Fibroblast of skin of right biceps (primary cell): ENCODE measurements at places on chromosomes 2 and 18.

GRCh38 chr2:73640511-73640911, 1.7 kb downstream of the NAT8 start:
- DNase-seq: no peak

GRCh38 chr2:128556633-128557032, 238.0 kb upstream of the HS6ST1 start:
- DNase-seq: no peak

DNA sequence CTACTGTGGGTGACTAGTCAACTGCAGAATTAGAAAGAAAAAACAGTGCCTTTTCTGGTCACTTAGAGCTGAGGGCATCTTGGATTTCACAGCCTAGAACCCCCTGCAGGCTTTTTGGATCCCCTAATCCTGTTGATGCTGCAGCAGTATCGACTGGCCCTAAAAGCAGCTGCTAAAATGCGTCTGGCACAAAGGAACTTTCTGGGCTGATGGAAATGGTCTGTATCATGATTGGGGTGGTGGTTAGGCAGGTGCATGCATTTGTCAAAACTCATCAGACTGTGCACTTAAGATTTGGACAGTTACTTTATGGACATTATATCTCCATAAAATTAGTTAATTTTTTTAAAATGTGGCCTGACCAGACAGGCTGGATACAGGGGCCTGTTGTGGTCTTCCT, 149.8 kb downstream of the KLHL29 start:
- DNase-seq: no peak

GRCh38 chr2:62016957-62017356, 111.5 kb downstream of the COMMD1 start:
- DNase-seq: no peak

- peak; percentile 71 for DNase-seq
Observed at GRCh38 chr18:55861266-55861665, 273.3 kb upstream of the TCF4 start.

GRCh38 chr2:136770384-136770783, 5.0 kb downstream of the THSD7B start:
- no peak for DNase-seq

GRCh38 chr2:229489016-229489415, 217.9 kb upstream of the PID1 start:
- DNase-seq: no peak

- DNase-seq: no peak
Observed at GRCh38 chr18:35042389-35043071, 1.3 kb downstream of the MAPRE2 start.

DNA sequence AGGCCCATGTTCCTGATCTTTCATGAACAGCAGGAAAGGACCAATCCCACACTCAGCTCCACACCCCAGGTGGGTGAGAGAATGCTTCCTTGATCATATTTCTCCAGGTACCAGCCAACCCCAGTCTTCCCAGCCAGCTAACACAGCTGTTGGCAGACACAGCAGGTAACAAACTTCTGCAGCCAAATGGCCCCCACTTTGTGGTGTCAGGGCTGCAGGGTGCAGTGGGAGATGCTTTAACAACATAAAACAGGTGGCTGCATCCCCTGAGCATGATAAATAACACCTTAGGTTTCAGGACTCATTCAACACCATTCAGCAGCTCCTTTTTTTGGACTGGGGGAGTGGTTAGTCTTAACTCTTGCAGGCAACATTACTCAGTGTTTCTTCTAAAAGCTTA, 76.7 kb upstream of the ACAA2 start:
- no peak for DNase-seq

- peak; percentile 77 for DNase-seq
Observed at GRCh38 chr2:152694161-152694661, 23.1 kb downstream of the PRPF40A start.

- no peak for DNase-seq
Observed at GRCh38 chr18:44677933-44678332, 2.8 kb upstream of the SETBP1 start.

GRCh38 chr18:24246143-24246542, 107.3 kb downstream of the CABYR start:
- no peak for DNase-seq

- DNase-seq: peak; percentile 93
Observed at GRCh38 chr2:69789175-69789721, 40.2 kb upstream of the GMCL1 start.

DNA sequence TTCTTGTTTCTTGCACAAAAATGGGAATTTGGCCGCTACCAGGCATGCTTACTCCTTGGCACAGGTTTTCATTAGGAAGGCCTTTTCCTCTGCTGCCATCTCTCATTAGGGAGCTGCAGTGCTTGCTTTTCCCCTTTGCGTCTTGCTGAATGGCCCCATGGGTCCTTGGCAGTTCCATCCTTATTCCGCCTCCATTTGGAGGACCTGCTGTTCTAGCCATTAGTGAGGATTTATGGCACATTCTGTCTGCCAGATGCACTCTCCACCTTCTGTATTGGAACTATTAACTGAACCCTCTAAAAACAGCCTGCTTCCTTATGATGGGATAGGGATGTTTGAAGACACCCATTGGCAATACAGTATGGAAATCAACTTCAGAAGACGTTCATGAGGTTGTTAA, 103.5 kb upstream of the NOSTRIN start:
- DNase-seq: no peak

DNA sequence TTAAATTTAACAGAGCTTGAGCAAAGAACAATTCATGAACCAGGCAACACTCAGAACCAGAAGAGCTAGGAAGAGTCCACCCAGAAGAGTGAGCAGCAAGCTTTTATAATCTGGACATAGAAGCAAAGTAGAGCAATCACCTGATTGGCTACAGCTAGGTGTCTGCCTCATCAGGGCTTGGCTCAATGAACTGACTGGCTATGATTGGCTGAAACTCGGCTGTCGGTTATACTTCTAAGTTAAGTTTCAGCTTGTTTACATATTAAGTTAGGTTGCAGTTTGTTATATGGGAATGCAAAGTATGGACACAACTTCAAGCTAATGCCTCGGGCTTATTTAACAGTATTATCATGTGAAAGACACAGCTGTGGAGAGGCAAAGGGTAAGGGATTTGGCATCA, 63.2 kb upstream of the NABP1 start:
- no peak for DNase-seq

DNA sequence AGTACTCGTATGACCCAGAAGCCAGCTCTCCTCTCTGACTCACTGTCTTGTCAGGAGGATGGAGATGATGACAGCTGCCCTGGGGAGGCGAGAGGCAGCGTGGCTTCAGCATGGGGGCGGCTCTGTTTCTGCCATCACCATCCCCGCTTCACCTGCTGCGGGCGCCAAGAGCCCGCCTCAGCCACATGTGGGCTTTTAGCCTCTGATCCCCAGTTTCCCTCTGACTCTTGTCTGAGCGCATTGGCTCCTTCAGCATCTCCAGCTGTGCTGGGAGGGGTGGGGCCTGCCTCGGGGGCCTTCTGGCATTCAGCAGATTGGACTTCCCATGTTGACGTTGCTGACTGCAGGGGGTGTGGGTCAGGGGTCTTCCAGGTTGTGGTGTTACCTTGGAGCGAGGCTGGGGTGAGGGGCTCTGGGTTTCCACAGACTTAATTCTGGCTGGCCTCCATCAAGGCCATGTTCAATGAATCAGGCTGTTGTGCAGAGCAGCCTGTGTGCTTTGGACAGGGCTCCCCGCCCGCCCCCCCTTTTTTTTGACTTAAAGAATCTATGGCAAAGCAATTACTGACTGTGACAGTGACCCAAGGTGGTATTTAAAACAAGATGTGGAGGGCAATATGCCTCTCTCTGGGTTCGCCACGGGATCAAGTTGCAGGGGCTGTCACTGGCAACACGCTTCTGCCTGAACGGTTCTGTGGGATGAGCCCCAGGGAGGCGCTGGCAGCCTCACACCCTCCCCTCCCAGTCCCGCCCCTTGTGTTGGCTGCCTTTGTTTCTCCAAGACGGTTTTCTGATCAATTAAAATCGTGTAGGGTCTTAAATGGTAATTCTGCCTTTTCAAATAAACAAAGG, 228.3 kb downstream of the LDLRAD4 start:
- no peak for DNase-seq

- DNase-seq: no peak
Observed at GRCh38 chr2:220682616-220683015, 889.5 kb downstream of the EPHA4 start.

DNA sequence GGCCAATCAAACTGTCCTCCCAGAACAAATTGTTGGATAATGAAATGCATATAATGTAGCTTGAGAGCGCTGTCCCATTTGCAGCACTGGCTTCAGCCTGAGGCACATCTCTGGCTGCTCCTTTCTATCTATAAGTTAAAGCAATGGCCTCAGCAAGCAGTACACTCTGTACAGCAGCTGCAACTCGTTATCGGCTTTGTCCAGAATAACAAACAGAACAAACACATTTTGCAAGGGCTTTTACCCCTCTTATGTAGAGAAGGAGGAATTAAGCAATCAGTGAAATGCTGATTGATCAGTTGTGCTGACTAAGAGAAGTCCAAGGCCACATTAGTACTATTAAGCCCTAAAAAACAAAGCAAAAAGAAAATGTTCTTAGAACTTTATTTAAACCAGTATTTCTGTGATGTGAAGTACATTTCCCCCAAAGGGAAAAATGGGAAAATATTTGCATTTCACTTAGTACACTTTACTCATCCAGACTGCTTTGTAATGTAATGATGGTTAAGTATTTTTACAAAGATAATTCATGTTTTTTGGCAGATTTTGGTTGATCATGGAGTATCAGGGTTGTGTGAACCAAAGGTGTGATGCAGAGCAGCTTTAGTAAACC, 15.0 kb upstream of the CPS1 start:
- no peak for DNase-seq

GRCh38 chr2:71526975-71527374, 73.6 kb downstream of the DYSF start:
- no peak for DNase-seq

DNA sequence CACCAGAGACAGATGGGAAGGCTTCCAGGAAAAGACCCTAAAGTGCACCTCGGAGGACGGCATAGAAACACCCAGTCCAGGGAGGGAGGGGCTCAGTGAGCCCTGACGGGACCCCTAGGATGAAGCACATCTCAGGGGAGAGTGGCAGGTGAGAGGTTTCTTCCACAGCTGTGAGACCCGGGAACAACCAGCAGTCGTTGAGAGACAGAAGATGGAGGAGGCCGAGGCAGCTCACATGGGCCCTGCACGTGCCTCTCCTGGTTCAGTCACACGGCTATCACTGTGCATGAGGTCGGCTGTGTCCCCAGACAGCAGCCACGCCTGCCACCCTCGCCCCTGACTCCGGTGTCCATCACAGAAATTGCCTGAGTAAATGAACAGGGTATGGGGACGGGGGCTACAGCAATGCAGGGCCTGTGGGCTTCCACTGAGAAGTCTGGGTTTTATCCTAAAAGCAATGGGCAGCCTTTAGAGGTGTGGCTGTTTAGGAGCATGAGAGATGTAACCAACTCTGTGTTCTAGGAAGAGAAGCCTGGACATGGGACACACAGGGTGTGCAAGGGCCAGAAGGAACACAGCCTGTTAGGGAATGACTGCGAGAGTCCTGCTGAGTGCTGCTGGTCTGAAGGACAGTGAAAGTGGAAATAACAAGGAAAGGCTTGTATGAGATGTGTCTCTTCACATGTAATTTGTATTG, 102.0 kb downstream of the TMEM18 start:
- DNase-seq: no peak

GRCh38 chr2:74042606-74043005, 57.9 kb downstream of the TET3 start:
- DNase-seq: no peak

- no peak for DNase-seq
Observed at GRCh38 chr2:223720367-223720766, 117.0 kb downstream of the AP1S3 start.

DNA sequence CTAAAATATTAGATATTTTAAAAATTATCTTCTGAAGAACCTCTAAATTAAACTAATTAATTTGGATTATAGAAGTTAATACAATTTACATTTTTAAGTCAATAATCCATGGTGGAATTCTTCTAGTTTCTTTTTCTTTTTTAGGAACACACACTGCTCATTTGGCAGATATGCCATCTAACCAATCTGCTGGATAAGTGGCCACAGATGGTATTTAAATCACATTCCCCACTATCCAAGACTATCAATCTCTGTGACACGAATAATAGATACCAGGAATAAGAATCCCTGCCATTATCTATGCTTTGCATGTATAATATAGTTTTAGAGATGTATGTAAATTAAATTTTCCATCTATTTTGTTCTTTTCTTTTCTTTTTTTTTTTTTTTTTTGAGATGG, 58.5 kb downstream of the CABYR start:
- no peak for DNase-seq

DNA sequence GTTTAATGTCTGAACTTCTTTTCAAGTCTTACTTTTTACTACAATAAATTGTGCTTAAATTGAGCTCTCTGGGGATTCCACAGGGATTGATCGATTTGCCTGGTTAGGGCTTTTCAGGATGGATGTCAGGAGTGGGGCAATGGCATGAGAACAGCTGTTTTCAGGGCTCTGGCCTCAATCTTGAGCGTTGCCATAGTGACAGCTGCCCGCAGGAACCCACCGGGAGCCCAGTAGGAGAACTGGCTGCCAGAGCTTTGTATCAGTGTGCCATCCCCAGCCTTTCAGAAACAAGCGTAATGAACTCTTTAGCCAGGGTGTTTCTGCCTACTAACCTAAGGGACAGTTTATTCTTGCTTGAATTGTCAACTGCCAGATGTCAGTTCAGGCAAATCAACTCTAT, 93.5 kb downstream of the GALNT3 start:
- no peak for DNase-seq

GRCh38 chr2:53233759-53234547, 533.7 kb upstream of the CHAC2 start:
- DNase-seq: no peak

- DNase-seq: no peak
Observed at GRCh38 chr2:200829258-200829655, 17.5 kb downstream of the BZW1 start.

GRCh38 chr2:48049371-48049770, 143.1 kb upstream of the FBXO11 start:
- DNase-seq: peak; percentile 19

- DNase-seq: no peak
Observed at GRCh38 chr2:126797622-126798275, 100.9 kb upstream of the TEX51 start.

DNA sequence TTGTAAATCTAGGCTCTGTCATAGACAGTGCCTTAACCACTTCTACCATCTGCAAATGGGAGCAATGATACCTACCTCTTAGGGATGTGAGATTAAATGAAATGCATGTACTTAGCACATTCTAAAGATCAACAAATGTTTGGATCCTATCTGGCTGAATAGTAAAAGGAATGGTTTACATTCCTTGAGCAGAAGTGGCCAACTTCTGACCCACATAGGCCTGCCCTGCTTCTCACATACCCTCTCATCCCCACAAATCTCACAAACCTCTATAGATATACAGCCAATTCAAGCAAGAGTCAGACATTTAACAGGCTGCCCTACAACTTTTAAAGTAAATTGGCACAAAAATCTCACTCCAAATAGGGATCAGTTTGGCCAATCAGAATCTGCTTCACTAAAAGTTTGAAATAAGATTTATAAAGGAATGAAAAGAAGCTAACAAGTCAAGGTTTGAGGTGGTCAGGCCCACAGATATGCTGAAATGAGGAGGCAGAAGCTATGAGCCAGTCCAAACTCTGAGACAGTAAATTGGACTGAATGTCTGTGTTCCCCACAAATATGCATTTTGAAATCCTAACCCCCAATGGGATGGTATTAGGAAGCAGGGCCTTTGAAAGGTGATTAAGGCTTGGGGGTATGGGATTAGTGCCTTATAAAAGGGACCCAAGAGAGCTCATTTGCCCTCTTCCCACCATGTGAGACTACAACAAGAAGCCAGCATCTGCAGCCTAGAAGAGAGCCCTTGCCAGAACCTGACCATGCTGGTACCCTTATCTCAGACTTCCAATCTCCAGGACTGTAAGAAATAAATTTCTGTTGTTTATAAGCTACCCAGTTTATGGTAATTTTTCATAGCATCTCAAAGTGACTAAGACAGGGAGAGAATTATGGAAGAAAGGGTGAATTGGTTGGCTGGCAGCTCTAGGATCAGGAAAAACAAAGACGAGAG, 227.8 kb upstream of the RBMS1 start:
- DNase-seq: peak; percentile 61
